ENCODE measurements at places on chromosomes 12 and 14.

DNA sequence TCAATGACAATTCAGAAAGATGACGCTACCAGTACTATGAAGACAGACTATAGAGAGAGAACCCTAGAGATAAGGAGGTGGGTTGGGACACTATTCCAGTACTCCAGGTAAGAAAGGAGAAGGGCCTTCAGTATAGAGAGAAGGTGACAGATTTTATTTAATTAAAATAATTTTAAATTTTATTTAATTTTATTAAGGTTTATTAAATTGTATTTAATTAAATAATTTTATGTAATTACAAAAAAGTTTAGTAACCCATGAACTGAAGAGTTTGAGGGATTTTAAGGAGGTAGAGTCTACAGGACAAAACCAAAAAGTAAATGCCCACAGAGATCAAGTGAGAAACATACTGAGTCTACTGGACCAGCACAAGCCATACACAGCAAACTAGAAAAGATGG lies 20.3 kb downstream of the TMED10 start:
- no peak for DNase-seq

DNA sequence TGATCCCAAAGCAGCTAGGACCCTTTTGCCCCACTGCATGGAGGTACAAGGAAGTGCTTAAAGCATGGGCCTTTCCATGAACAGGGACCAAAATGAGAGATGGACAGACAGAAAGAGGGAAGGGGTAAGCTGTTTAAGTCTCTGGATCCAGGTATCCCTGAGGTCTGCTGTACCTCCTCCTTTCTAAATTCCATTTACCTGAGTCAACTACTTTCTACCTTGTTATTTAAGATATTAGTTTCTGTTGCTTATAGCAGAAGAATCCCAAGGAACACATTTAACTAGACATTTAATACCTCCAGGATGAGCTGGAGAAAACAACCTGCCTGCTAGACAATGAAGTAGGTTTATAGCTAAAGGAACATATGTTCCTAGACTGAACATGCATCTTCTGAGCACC lies 157.6 kb upstream of the TMCC3 start:
- no peak for DNase-seq

GRCh38 chr12:67531051-67531450 lies 117.5 kb upstream of the DYRK2 start:
- DNase-seq, result no peak

DNA sequence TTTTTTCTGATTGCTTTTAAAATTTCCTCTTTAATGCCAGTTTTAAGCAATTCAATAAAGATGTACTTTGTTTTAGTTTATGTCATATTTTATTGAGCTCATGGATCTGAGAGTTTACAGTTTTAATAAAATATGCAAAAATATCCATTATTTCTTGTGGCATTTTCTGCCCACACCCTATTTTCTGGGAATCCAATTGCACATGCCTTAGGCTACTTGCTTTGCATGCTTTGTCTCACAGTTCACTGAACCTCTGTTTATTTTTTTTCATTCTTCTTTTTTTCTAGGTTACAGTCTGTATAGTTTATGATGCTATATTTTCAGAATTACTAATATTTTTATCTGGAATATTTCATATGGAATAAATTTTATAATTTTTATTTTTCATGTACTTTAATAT lies 1258.0 kb downstream of the FSCB start:
- no peak for DNase-seq

- DNase-seq, result no peak
Observed at GRCh38 chr12:6145564-6145963, 21.1 kb upstream of the VWF start.

- no peak for DNase-seq
Observed at GRCh38 chr12:26435069-26435404, 239.7 kb downstream of the SSPN start.

DNA sequence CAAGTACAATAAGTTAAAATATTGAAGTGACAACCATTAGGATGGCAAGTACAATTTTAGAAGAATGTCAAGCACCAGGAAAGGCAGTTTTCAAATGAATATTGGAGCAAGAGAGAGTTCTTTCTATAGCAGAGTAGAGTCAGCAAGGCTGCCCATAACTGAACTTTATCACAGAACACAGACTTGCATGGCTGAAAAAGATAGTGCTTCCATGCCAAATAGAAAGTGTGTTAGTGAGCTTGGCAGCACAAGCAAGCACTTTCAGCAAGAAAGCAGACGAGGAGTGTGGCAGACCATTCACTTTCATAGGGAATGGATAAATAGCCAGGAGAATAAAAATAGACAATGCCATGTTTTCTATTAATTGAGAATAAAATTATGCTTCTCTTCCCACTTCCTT lies 647.0 kb upstream of the MGAT4C start:
- DNase-seq, result no peak

GRCh38 chr14:103542605-103543088 lies 13.7 kb downstream of the TRMT61A start:
- peak; percentile 87 for DNase-seq

GRCh38 chr12:81257947-81258551 lies 180.2 kb downstream of the ACSS3 start:
- no peak for DNase-seq

GRCh38 chr14:77585385-77585784 lies 31.1 kb downstream of the SPTLC2 start:
- DNase-seq, result no peak

DNA sequence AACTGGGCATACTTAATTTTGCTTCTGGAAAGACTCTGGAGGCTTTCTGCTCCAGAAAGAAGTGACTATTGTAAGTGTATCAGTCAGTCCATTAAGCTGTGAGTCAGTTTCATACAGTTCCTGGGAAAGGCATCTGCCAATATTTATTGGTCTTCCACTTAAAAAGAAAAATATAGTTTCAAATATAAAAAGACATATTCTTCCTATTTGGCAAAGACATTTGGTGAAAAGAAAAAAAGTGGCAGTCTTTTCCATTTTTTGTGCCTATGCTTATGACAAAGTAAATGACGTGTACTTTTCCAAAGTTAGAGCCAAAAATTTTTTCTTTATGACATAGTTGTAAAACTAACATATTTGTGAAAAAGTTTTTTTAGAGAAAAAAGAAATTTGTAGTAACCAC lies 12.3 kb downstream of the TMEM30B start:
- DNase-seq, result no peak

- no peak for DNase-seq
Observed at GRCh38 chr12:127238107-127238506, 1028.9 kb upstream of the TMEM132C start.

- peak; percentile 25 for DNase-seq
Observed at GRCh38 chr14:61034416-61035120, 53.5 kb downstream of the SLC38A6 start.

- peak; percentile 68 for DNase-seq
Observed at GRCh38 chr14:76863724-76864407, 37.7 kb downstream of the LRRC74A start.

- DNase-seq, result no peak
Observed at GRCh38 chr14:76113691-76114090, 38.0 kb upstream of the GPATCH2L start.

DNA sequence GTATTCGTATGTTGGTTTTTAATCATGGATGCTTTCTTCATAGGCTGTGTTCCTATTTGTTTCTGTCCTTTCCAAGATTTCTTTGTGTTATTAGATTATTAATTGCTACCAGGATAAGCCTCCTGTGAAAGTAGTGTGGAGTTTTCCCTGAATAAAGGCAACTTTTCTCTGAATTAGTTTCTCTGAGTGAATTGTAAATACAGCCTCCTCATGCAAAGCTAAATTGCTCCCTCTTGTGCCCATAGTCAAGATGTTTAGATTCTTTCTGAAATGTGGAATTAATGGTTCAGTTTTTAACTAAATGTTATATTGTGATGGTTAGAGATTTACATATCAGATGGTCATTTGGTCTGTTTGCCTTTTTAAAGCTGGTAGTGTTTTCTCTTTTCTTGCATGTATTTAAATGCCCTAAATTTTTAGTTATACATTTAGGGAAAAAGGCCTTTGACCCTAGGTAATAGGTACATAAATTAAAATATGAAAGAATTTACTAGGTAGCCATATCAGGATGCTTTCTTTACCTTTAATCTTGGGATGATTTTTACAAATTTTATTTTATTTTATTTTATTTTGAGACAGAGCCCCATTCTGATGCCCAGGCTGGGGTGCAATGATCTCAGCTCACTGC lies 8.9 kb downstream of the APAF1 start:
- DNase-seq, result no peak

DNA sequence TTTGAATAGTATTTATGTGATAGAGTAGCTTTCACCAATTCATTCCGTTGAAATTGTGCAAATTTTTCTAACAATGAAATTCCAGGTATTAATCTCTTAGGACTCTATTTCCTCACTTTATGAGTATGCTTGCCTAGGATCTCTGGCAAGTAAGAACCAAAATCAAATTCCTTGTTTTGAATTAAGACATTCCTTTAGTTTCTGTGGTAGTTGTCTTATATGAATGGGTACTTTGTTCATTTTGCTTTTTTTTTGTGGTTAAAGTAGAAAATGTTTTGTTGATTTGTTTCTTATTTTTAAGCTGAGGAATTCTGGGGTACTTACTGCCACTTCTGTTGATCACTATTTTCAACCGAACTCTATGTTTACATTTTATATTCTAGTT lies 59.8 kb downstream of the KITLG start:
- DNase-seq, result no peak

DNA sequence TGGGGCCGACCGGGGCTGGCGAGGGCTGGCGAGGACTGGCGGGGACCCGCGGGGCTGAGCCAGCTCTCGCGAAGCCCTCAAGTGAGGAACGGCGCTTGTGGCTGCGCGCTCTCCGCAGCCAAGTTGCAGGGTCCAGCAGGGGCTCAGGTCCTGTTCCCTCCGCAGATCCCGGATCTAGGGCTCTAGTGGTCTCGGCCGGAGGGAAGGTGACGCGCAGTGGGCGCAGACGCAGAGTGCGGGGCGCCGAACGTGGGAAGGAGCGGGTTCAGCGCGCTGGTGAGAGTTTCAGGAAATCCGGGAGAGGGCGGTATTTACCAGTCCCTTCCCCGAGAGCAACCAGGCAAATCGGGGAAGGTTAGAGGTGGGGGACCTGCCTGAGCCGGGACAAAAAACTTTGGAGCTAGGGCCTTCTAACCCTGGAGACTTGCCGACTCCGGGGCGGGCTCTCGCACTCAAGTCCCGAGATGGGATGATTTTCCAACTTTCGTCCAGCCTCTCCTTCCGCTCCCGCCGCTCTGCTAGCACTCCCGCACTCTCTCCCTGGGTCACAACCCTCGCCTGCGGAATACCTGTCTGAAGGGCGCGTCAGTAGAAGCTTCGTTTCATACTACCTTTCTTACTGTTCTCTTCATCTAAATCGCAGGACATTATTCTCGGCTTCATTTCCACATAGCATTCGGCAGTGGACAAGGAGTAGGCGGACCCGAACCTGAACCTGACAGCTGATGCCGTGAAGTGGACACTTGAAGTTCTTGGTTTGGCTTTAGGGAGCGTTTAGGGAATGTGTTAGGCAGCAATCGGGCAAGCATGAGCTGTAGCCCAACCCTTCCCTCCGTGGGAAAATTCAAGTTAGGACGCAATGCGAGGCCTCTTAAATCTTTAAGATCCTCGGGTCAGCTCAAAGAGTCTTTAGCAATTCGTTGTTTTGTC lies 13.6 kb upstream of the PAX9 start:
- DNase-seq, result peak; percentile 63

GRCh38 chr14:96711559-96712267 lies 85.5 kb upstream of the VRK1 start:
- no peak for DNase-seq

GRCh38 chr12:120944645-120945217 lies 33.6 kb upstream of the HNF1A start:
- peak; percentile 31 for DNase-seq

- DNase-seq, result no peak
Observed at GRCh38 chr12:62267480-62267879, 7.3 kb downstream of the USP15 start.

GRCh38 chr12:32896432-32897280 lies at the start of gene PKP2:
Gene PKP2 (minus strand): TSS chr12:32896777. CDS start chr12:32896731, 46 bp downstream.
- peak; percentile 73 for DNase-seq

- DNase-seq, result peak; percentile 35
Observed at GRCh38 chr12:15563663-15564062, 225.5 kb downstream of the EPS8 start.

DNA sequence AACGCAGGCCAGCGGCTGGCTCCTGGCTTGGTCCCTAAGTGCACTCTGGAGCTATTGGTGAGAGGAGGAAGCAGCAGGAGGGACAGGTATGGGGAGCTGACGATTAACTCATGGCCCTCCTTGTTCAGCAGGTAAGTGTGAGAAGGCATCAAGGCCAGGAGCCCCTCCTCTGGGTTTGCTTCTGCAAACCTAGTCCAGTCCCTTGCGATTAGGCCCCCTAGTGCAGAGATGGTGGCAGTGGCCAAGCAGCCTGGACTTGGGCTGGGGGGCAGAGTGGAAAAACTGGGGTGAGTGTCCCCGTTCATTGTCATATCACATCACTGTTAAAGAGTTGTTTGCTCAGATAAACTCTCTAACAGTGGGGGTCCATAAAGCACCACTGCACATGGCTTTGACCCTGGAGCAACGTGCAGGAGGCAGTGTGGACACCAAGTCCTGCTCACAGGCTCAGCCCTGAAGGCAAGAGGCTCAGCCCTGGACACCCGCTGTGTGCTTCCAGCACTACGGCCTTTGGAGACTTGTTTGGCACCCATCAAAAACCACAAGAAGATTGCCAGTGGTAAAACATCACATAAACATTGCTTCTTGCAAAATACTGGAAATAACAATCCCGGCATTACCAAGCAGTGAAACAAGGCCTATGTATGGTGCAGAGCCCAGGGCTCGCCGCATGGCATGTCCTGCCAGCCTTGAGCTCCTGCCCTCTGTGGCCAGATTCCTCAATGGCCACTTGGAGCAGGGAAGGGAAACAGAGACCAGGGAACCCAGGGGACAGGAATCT lies 184.3 kb upstream of the RTL1 start:
- peak; percentile 14 for DNase-seq

DNA sequence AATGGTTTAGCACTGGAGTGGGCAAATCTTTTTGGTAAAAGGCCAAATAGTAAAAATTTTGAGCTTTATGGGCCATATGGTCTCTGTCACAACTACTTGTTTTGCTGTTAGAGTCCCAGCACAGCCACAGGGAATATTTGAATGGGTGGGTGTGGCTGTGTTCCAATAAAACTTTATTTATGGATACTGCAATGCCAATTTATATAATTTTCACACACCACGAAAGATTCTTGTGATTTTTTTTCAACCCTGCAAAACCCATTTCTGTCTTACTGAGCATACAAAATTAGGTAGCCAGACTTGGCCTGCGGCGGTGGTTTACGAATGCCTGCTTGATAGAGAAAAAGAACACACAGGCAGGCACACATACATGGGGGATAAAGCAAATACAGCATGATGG lies 28.3 kb downstream of the TMEM120B start:
- no peak for DNase-seq

- DNase-seq, result no peak
Observed at GRCh38 chr12:75479963-75480461, 543 bp upstream of the GLIPR1 start.

DNA sequence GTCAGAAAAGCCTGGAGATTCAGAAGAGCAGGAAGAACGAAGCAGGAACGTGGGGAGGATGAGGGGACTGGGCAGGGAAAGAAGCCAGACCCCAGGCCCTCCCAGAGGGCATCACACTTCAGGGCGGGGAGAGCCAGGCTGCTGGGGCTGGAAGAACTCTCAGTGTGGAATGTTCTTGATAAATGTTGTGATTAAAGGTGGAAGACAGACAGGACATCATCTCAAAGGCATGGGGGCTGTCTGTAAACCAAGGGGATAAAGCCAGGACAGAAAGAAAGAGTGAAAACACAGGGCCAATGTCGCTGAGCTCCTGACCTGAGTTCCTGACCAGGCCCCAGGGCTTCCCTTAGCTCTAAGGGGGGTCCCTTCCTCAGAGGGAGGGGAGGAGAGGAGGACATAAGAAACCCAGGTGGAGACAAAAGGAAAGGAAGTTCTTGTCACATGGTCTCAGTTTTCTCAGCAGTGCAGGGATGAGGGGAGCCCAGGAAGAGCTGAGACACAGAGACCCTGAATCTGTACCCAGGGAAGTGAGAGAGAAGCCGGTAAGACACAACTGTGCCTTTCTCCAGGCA lies 56.3 kb downstream of the SETD3 start:
- no peak for DNase-seq

Measured in right hindlimb (tissue), 1 donor.